ENCODE measurements at places on chromosomes 4 and X.

DNA sequence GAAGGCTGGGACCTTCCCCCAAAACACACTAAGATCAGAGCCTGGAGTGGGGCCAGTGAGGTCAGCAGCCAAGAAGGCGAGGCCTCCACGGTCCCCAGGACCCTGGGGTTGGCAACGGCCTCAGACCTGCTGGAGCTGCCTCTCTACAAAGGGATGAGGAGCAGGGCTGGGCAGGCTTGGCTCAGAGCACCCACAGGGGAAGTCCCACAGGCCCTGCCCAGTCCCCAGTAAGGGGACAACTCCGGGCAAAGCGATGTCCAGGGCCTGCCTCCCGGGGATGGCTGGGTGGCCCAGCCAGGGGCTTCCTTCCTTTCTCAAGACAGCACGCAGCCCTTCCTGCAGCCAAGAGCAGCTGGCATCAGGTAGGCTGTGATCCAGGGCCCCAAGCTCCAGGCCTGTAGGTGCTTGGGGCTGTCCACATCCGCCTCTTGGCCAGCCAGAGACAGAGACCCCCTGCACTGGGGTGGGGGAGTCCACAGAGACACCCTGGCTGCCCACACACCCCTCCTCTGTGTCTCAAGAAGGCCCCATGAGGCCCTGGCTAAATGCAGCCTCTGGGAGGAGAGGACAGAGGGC is 5.7 kb downstream of the MXD4 start:
- no peak for DNase-seq

DNA sequence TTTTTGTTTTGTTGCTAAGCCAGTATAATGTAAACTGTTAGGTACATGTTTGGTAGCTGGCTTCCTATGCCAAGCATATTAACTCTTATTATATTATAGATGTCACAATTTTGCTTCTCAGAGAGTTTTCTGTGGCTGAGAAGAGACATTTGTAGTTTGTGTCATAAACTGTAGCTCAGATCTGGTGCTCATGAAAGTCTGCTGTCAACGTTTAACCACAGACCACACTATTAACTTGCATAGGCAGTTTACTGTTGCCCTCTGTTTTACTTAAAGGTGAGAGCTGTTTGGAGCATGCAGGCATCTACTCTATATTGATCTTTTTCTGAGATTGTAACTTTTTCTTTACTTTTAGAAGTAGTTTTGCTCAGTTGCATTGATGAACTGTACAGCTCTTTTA is 166.8 kb downstream of the TLL1 start:
- DNase-seq, result no peak

DNA sequence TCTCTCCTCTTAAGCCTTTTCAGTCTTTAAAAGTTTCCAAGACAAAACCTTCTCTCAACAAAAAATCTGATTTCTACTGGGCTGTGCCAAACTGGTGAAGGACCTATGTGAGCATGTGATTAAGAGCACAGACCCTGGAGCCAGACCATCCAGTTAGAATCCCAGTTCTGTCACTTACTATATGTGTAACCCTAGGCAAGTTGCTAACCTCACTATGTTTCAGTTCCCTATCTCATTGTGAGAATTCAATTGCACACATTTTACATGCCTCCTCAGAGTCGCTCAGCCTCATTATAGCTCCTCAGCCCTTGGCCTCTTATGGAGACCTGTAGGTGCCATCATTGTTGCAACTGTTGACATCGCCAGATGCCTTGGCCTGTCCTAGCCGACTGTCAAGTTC is 54.1 kb upstream of the VEGFD start:
- no peak for DNase-seq

- DNase-seq, result no peak
These were observed 509.0 kb downstream of the KLHL13 start for GRCh38 chrX:117607561-117607960.

DNA sequence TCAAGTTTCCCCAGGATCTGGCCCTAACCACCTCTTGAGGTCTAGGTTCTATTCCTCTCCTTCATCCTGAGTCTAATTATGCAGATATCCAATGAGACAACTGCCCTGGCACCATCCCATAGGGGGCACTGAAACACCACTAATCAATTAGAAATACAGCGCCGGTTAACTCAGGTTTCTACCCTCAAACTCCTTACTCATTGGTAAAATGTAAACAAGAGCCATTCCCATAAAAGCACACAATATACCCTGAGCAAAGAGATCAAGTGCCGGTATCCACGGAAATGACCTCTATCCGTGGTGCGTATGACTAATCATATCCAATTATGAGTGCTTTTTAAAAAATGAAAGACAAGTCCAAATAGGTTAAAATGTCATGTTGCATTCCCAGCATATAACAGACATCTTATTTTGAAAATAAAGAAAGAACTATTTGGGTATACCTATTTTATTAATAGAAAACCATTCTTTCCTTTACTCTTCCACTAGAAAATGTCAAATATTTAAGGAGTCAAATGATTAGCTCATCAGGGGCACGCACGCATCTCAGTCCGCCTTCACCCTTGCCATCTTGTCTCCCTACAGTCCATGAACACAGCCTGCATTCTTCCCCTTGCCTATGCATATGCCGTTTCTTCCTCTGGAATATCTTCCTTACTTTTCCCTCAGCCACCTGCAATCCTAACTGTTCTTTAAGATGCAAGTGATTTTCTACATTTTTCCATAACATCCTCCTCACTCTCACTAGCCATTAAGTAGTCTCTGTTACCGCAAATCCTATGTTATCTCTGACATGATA is 141.1 kb downstream of the MAML3 start:
- DNase-seq, result peak; percentile 81

DNA sequence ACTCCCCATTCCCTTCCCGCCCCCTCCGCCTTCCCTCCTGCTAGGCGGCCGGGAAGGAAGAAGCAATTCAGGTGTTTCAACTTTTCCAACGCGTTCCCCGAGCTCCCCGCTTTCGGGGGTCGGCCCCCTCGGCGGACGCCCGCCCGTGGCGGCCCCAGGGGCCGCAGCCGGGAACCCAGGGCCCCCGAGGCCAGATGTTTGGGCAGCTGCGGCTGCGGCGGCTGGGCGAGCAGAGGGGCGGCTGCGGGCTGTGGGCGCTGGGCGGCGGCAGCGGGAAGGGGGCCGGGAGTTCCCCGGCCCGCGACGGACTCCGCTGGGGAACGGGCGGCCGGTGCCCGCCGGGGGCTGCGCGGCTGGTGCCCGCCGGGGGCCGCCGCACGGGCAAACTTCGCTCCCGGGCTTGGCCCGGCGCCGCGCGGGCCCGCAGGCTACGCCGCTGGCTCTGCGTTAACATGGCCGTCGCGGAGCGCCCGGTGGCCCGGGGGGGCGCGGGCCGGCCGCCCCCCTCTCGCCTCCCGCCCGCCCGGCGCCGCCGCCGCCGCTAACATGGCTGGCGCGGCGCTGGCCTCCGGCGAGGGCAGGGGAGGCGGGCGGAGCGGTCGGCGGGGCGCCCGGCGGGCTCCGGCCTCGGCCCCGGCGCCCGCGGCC is 510 bp downstream of the HMGB3 start:
- no peak for DNase-seq

GRCh38 chr4:139558235-139559088 is 2.4 kb upstream of the SETD7 start:
- peak; percentile 2 for DNase-seq

DNA sequence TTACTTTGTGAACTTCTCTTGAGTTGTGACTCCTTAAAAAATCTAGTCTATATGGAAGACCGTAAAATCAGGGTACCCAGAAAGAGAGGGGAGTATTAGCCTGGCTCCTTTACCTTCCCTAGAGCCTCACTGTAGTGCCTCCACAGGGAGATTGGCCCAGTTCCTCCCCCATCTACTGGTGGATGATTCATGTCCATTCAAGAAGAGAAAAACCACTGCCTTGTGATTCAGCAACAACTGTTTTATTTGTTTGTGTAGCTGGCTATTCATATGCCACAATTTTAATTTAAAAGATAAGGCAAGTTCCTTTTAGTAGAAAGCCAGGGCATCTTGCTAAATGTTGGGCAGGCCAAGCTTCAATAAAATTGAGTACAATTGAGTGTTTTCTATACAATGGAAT is 221.8 kb upstream of the KCNIP4 start:
- DNase-seq, result no peak

DNA sequence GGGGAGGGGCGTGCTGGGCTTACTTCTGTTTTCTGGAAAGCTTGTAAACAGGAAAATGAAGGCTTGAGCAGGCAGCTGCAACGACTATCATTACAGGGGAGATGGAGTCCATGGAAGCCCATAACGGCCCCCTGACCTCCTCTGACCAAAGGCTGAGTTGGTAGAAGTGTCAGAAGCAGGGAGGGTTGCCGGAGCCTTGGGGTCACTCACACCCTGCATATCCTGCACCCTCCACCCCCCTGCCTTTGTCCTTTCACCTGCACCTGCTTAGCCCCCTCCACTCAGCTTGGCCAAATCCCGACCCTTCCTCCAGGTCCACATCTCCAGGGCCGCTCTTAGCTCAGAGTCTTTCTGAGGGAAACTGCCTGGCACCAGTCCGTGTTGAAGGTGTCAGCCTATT is 12.5 kb upstream of the MSX1 start:
- DNase-seq, result no peak

DNA sequence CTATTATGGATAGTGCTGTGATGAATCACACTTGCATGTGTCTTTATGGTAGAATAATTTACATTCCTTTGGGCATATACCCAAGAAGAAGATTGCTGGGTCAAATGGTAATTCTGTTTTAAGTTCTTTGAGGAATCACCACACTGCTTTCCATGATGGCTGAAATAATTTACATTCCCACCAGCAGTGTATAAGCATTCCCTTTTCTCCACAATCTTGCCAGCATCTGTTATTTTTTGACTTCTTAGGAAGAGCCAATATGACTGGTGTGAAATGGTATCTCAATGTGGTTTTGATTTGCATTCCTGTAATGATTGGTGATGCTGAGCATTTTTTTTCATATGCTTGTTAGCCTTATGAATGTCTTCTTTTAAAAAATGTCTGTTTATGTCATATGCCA is 1120.2 kb downstream of the ARAP2 start:
- no peak for DNase-seq

- DNase-seq, result no peak
These were observed 25.5 kb downstream of the SCD5 start for GRCh38 chr4:82773057-82773456.

DNA sequence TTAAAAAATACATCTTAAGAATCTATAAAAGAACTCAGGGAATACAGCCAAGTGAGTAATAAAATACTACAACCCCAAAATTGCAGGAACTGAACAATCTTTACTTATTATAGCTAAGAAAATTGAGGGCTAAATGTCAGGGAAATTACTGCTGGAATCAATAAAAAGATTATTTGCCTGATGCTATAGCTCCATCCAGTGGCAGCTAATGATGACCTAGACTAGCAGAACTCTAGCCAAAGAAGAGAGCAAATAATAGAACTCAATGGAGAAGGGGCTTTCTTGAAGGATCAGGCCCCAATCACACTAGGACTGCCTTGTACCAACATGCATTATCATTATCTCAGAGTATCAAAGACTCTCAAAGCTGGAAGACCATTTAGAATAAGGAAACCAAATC is 85.0 kb upstream of the FAM241A start:
- no peak for DNase-seq

DNA sequence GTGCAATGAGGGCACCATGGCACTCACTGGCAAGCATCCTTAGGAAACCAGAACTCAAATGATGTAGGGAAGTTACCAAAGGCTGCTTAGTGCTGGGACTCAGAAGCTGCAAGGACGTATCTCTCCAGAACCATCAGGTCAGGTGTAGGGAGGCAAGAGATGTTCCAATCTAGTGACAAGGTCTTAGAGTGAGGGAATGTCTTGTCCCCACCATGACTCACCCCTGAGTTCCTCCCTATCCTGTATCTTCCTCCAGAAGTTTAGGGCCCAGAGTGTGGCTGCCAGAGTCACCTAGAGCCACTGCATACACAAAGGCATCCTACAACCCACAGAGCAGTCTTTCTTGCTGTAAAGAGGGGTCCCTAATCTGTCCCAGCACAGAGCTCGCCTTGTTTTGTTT is 14.1 kb upstream of the IRAK1 start:
- no peak for DNase-seq

GRCh38 chr4:147987252-147987651 is 255.4 kb downstream of the ARHGAP10 start:
- DNase-seq, result no peak

GRCh38 chrX:39161611-39162255 is 360.5 kb downstream of the MID1IP1 start:
- no peak for DNase-seq

GRCh38 chr4:76035799-76036380 is at the start of gene CXCL11:
TSS of gene CXCL11 (minus strand) at chr4:76036070. CDS start at chr4:76035987, 83 bp downstream.
- DNase-seq, result no peak

- DNase-seq, result no peak
These were observed 742.2 kb upstream of the ATOH1 start for GRCh38 chr4:93086356-93086755.

DNA sequence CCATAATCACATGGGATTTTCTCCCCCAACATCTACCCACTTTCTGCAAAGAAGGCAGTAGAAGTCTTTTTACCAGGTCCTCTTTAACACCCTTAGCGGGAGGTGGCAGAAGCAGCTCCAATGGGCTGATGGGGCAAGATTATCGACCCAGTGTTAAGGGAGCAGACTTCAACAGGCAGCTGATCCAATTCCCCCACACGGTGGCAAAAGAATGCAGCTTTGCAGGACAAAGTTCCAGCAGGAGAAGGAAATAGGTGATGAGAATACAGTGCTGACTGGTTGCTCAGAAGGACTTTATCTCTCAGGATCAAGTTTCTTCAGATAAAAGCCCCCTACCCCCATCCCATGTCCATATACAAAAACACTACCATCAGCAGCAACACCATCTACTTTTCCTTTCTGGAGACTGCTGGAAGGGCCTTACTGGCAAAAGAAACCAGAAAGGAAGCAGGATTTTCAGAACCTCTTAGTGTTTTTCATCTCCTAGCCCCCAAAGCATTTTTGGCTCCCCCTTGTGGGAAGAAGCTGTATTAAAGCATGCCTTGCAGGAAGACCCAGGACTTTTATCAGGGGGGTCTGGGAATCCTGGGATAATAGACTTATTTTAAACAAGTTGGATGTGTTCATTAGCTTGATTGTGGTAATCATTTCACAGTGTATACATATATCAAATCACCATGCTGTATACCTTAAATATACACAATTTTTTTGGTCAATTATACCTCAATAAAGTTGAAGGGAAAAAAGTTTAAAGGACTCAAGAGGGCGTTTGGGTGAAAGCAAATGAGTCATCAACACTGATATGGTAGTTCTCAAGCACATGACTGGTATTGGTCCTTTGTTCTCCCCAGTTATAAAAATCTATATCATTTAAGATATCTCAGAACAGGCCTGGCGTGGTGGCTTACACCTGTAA is 146.4 kb downstream of the GPC3 start:
- no peak for DNase-seq

GRCh38 chr4:102535398-102536082 is 34.4 kb downstream of the NFKB1 start:
- no peak for DNase-seq

- no peak for DNase-seq
These were observed 135.6 kb downstream of the CHIC2 start for GRCh38 chr4:53928825-53929224.

- no peak for DNase-seq
These were observed 460.6 kb downstream of the NAF1 start for GRCh38 chr4:162706051-162706450.

DNA sequence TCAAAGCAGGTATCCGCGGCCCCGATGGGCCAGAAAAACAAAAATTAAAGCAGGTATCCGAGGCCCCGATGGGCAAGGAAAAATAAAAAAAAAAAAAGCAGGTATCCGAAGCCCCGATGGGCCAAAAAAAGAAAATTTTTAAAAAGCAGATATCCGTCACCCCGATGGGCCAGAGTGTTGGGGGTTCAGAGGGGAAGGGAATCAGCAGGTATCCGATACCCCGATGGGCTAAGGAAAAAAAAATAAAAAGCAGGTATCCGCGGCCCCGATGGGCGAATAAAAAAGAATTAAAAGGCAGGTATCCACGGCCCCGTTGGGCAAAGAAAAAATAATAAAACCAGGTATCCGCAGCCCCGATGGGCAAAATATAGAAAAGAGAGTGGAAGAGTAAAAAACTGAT is 289.0 kb downstream of the CHIC1 start:
- DNase-seq, result no peak
